Inflammatory macrophage treated with lipopolysaccharide for 4 hours (primary cell): ENCODE measurements at places on chromosomes 2 and 18.

GRCh38 chr18:71011389-71011788, 722.5 kb downstream of the SOCS6 start:
- no peak for DNase-seq

DNA sequence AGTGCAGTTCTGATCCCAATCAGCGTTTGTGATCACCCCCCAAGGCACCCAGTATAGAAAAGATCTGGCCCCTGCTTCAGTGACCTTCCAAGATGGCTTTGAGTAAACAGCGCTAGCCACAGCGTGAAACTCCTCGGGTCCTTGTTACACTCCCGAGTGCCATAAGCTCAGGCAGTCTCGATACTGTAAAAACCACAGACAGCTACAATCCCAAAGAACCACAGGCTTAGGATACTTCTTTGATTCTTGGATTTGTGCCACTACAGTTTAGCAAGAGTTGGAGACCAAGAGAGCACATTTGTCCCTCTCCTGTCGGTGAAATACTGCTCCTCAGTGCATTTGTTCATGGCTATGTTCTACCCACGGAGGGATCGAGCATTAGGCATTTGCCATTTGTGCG, 352.5 kb upstream of the ZNF521 start:
- DNase-seq, result no peak

DNA sequence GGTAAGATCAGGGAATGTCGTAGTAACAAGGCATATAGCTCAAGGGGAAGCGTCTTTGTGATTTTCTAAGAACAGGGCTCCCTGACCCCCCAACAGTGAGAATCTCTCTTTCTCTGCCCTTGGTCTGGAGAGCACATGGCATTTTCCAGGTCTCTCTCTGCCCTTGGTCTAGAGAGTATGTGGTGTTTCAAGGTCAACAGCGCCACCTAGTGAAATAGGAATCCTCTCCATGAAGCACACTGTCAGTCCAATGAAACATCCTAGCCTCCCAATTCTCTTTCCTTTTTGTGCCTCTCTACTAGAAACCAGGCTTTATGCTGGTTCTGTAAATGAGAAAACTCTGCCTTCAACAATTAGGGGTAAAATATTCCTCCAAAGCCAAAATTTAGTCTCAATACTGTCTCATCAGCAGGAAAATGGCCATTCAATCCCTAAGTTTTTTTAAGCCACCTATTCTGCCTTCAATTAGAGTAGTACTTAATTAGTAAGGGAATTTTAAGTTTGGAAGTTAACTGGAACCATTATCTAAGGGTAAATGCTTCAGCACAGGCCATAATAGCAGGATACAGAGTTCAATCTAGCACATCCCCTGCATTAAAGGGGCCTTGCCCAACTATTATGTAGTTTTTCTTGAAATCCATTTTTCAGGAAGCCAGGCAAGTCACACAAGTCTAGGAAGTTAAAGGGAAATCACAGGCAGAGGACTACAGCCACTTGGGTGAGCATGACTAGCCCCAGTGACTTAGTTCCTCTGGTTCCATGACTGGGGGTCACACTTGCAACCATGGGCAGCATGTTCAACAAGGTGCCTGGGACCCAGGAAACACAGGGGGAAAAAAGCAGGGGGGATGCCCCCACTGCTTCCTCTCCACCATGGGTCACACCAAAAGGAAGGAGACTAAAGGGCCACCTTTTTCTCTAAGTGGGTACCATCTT, 12.4 kb downstream of the DYM start:
- DNase-seq, result peak; percentile 45

DNA sequence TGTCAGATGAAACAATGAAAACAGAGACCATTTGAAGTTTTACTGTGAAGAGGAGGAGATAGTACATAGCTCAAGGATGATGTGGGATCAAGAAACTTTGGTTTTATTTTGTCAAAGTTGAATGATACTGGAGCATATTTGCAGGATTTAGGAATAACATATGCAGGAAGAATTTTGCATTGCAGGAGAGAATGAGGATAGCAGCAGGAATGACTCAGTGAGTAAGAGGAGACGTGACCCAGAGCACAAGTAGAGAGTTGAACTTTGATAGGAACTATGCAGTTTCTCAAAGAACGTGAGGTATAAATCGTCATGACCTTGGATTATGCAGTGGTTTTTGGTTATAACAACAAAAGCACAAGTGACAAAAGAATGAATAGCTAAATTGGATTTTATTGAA, 47.7 kb downstream of the MAPRE2 start:
- DNase-seq, result no peak

DNA sequence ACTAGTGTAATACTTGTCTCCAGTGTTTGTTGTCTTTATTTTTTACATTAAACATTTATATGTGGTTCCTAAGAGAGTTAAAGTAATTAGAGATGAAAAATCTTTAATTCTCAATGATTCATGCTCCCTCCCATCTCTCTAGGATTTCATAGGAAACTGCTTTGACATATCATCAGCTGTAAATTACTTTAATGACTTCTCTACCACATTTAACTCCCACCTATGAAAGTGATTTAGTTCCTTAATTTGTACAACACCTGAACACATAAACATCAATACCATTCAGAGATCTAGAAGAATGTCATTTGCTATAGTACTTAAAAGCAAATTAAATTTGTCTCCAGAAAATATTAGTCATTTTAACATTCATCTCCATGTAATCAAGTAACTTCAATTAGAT, 524.2 kb upstream of the CHAC2 start:
- DNase-seq, result no peak

DNA sequence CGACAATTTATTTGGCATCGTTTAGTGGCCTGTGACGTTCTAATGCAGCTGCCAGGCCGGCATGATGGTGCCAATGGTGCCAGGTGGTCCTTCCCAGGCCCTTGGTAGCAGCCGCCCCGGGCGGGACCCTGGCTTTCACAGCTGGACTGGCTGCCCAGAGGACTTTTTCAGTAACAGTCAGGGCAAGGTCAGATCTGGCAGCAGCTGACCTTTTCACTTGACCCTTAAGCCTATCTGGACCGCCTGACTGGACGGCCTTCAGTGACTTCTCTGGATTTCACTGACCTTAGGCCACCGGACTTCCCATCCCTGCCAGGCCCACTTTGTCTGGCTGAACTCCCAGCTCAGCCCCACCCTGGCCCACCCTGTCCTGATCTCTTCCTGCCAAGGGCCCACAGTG, 15.9 kb downstream of the TRIB2 start:
- no peak for DNase-seq

DNA sequence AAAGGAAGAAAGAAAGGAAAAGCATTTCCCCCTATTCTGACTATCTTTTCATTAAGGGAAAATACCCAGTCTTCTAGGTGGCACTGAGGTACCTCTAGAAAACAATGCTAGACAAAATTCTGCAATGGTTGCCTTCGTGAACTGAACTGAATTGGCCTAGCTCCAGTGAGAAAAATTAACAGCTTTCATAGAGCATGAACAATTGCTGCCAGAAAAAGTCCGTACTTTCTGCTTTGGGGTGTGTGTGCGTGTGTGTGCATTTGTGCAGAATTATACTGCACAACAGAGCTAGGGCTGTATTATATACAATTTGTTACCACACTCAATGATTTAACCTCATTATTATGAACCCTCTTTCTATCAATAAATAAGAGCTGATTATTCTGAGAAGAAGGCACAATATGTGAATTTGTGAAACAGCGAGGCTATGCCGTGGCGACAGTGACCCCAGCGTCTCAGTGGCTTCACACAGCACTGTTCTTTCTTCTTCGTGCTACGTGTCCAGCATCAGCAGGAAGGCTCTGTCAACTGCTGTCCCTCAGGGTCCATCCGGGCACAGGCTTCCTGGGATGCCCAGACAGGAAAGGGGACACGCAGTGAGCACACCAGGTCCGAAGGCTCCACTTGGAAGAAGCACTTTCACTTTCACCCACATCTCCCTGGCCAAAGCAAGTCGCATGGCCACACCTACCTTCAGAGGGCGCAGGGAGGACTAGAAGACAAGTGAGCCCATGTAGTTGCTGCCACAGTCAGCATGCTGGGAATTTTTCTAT, 47.5 kb downstream of the PTGR3 start:
- DNase-seq, result peak; percentile 56

DNA sequence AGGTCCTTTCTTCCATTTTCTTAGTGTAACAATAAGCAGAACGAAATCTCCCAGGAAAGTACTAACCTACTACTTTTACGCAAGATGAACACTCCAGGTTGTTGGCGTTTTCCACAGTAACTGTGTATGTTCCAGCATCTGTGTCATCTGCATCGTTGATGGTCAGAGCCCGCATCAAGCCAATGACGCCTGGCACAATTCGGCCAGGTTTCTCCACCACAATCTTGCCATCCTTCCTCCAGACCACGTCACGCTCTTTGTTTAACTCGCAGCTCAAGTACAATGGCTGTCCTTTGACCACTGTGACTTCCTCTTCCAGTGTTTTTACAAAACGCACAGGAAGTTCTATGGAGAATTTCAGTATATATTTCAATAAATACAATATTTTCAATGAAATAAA, 155.6 kb downstream of the PLEKHA3 start:
- DNase-seq, result no peak

- DNase-seq, result no peak
These were observed 183.3 kb upstream of the FBXO11 start for GRCh38 chr2:48089644-48090043.

GRCh38 chr2:133097666-133098065, 427.7 kb upstream of the LYPD1 start:
- DNase-seq, result no peak

GRCh38 chr2:98025481-98026037, 29.8 kb upstream of the TMEM131 start:
- no peak for DNase-seq

GRCh38 chr18:35155398-35156117, 85.3 kb upstream of the ZNF397 start:
- no peak for DNase-seq

DNA sequence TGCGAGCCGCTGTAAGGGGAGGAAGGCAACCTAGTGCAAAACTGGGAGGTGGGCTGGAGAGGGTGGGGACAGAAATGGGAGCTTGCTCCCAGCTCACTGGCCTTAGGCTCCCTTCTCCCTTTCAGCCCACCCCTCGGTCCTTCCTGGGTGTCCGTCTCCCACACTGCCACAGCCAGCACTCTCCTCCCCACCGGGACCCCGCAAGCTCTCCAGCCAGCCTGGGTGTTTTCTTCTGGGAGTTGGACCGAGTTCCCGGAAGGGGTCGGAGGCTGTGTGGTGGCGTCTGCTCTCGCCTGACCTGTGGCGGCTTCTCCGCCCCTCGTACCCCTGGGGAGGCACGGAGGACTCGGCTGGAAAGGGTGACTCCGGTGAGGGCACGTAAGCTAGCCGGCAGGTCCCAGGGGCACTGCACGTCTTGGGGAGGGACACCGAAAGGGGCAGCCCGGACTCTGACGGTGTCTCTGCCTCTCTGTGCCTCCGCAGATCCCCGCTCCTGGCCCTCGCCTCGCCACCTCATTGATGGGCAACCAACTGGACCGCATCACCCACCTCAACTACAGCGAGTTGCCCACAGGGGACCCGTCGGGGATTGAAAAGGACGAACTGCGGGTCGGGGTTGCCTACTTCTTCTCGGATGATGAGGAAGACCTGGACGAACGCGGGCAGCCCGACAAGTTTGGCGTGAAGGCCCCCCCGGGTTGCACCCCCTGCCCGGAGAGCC, 1.1 kb downstream of the LRATD1 start:
- no peak for DNase-seq

GRCh38 chr2:185625604-185626003, 113.0 kb upstream of the FSIP2 start:
- DNase-seq, result no peak

DNA sequence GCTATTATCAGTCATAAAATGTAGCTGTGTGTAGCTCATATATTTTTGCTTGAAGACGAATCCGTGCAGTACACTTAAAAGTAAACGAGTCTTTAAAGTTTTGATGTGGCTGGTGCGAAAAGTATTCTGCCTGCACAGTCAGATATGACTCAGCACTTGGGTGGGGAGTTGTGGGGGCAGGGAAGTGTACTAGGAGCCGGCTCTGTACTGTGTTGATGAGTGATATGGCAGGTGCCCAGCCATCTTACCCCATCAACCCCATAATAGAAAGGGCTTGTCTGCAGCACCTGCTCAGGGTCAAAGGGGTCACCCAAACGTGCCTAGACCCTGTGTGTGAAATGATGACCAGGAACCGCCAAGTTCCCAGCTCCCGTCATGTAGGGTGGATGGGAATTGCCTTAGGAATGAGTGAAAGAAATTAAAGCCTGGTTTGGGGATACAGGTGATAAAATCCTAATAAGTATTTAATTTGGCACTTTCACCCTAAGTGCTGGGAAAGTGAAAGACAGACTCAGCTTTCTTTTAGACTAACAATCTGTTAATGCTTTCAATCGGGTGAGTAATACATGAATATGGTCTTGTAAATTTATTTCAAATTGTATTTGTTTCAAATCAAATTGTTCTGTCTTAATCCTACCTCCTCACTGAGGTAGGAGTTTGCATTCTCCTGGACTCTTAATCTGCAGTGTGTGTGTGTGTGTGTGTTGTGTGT, 48.0 kb downstream of the BCL2L11 start:
- DNase-seq, result peak; percentile 21

DNA sequence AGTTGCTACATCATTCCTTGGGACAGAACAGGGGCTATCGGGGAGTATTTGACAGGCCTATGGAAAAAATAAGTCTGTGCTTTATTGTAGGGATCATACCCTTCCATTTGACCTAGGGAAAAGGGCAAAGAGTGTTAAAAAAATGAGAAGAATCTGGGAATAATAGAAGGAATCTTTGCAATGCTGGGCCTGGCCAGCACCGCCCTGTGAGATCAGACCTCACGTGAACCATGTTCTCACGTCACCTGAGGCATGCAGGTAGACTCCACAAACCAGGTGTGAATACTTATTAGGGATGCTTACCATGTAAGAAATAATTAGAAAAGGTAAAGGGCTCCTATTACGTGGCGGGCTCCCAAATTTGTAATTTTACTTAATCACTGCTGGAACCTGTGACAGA, 177.5 kb upstream of the GATA6 start:
- DNase-seq, result no peak

DNA sequence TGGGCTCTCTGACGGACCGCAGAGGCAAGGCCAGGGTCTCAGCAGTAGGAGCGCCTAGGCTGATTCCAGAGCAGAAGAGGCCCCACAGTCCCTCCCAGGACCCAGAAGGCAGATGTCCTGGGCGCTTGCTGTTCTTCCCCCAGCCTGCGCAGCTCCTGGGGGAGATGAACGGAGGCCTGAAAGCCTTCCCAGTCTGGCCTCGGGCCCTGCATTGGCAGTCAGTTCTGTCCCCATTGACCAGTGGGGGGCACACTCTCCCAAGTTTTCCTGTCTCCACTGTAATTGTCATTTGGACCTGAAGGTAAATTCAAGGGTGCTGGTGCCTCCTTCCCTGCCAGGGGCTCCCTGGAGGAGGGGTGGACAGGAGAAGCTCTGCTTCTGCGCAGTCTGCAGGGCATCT, 345.7 kb downstream of the CYP26B1 start:
- no peak for DNase-seq

GRCh38 chr2:69013142-69013839, at the start of gene ANTXR1:
Gene ANTXR1, plus strand, starts transcription at chr2:69013179. Its CDS starts 321 bp downstream, at chr2:69013500.
- no peak for DNase-seq

- peak; percentile 69 for DNase-seq
These were observed 5.6 kb upstream of the STPG4 start for GRCh38 chr2:47160660-47161059.

- DNase-seq, result peak; percentile 58
These were observed 1.9 kb upstream of the ESPNL start for GRCh38 chr2:238097988-238098871.

- no peak for DNase-seq
These were observed 16.5 kb downstream of the ABCG8 start for GRCh38 chr2:43855292-43855691.
